ENCODE measurements at places on chromosomes 3 and 15.

- no peak for DNase-seq
These were observed 20.9 kb downstream of the PSTPIP1 start for GRCh38 chr15:77015646-77016320.

DNA sequence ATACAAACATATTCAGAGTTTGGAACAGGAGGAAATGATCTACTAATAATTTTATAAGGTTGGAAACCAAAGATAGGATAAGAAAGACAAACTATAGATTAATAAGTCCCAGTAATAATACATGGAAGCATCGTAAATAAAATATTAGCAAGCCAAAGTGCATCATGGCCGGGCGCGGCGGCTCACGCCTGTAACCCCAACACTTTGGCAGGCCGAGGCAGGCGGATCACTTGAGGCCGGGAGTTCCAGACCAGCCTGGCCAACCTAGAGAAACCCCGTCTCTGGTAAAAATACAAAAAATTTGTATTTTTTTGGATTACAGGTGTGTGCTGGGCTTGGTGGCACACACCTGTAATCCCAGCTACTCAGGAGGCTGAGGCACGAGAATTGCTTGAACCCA, 14.9 kb downstream of the MUC4 start:
- DNase-seq: no peak

GRCh38 chr3:113910966-113911365, 36.8 kb upstream of the ZDHHC23 start:
- no peak for DNase-seq

DNA sequence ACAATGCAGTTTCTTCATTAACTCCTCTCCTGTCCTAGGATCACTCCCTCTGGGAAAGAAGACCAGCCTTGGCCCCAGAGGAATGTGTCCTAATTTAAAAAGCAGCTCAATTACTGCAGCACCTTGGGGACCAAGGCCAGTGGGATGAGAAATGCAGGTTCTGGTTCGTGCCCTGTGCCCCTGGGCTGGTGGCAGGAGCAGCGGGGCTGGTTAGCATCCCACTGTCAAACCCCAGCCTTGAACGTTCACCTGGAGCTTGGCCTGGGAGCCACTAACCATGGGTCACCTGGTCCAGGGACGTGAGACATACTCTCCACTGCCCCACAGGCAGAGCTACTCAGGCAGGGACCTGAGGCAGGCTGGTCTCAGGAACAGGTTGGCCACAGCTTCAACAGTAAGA, 8.4 kb upstream of the RTP3 start:
- no peak for DNase-seq

DNA sequence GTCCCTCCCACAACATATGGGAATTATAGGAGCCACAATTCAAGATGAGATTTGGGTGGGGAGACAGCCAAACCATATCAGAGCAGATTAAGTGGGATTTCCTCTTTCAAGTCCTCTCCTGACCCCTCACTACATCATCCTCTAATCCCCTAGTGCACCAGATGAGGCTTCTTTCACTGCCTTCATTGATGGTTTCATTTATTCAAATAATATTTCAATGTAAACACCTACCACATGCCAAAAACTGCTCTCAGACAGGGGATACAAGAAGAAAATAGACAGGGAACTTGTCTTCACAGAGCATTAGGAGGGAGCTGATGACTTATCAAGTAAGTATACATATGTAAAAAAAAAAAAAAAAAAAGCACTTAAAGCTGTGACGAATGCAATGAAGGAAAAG, 180.2 kb downstream of the NTRK3 start:
- no peak for DNase-seq

GRCh38 chr3:3801494-3801841, 2.2 kb downstream of the LRRN1 start:
- DNase-seq: no peak

GRCh38 chr3:139301654-139302053, 42.2 kb upstream of the MRPS22 start:
- DNase-seq: no peak

GRCh38 chr15:56325186-56325585, 40.0 kb upstream of the TEX9 start:
- DNase-seq: no peak

DNA sequence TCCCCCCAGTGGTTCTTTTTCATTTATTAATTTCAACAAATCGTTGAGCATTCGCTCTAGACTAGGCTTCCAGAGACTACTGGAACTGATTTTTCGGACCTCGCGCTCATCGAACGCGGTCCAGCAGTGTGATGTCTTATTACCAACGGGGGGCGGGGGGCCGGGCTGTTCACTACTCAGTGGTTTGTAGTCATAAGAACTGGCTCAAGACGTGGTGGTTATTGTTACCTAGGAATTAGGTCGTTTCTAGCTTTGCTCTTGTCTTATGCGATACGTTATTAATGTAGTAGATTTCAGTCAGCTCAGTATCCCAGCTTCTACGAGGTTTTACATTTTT, 858 bp downstream of the RBM5 start:
- DNase-seq: no peak

- DNase-seq: no peak
These were observed 16.5 kb upstream of the VGLL4 start for GRCh38 chr3:11660242-11660641.

GRCh38 chr15:25439369-25439836, 579 bp upstream of the UBE3A start:
- DNase-seq: no peak

DNA sequence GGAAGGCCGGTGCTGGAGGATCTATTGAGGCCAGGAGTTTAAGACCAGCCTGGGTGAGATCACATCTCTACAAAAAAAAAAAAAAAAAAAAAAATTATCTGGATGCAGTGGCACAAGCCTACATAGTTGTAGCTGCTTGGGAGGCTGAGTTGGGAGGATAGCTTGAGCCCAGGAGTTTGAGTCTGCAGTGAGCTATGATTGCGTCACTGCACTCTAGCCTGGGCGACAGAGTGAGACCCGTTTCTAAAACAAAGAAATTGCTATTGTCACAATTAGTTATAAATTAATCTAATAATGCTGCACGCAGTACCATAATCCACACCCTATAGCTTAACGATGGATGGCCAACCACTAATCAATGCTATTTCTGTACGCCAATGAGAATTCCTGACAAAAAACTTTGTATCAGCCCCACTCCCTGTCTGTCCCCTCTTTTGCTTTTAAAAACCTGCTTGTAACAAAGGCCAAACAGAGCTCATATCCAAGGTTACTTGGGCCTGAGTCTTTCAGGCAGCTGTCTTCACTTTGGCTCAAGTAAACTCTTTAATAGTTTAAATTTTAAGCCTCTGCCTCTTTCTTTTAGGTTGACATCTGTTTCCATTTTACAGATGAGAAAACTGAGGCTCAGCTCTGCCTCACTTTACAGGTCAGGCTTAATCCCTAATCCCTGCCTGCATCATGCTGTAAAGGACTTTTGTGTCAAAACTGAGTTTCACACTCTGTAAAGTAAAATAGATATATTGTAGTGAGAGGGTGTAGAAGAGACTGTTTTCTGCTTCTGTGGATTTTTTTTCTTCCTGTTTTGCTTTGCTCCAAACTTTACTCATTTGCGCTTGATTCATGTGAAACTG, 10.9 kb downstream of the FLNB start:
- no peak for DNase-seq

DNA sequence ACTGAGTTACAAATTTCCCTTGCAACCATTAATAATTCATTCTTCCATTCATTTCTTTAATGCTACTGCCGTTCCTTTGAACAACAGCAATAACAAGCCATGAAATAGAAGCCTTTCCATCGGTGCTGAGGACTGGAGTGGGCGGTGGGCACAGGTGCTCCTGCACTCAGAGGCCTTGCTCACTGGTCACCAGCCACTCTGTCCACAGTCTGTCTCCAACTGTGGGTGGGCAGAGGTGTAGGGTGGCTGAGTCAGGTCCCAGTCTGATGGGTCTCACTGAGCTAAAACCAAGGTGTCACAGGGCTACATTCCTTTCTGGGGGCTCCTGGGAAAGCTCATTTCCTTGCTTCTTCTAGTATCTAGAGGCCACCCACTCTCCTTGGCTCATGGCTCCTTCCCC, 6.3 kb upstream of the FAM3D start:
- no peak for DNase-seq

DNA sequence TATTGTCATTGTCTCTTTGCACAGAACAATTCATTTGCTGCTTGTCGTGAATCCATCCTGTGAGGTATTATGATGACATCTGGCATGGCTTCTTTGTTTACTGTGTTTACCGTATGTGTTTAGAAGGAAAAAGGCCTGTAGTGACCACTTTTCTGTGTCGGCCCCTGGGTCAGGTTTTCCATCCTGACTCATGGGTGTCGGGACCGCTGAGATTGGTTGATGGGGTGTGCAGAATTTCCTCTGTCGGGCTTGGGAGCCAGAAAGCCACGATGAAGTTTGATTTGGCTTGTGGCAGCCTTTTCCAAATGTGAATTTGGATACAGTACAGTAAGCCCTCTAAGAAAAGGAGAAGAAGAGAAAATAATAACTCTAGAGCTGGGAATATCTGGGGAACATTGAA, 113.5 kb downstream of the FNDC3B start:
- no peak for DNase-seq

DNA sequence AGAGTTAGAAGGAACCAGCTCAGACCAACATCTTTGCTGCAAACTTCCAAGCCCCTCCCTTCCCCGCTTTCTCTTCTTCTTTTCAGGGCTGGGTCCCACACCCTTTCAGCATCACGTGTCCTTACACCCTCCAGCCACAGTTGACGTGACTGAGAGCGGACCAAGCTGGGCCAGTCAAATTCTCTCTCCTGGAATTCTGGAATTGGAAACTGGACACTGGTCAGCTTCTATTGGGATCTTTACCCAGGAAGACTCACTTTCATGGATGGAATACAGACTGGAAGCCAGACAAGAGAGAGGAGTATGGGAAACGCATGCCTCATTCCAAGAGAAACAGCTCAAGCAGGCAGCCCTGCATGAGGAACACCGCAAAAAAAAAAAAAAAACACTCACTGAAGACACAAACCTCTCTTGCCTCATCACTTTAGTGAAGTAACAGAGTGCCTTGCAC, 12.4 kb upstream of the TPM1 start:
- no peak for DNase-seq

- no peak for DNase-seq
These were observed 223.3 kb upstream of the TPRG1 start for GRCh38 chr3:188948281-188948996.

DNA sequence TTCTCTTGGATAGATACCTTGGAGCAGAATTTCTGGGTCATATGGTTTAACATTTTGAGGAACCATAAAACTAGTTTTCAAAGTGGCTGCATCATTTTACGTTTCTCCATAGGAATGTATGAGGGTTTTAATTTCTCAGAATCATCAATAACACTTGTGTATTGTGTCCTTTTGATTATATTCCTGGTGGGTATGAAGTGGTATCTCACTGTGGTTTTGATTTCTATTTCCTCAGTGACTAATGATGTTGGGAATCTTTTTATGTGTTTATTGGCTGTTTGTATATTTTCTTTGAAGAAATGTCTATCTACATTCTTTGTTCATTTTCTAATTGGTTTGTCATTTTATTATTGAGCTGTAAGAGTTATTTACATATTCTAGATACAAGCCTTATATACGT, 28.8 kb downstream of the CDIN1 start:
- DNase-seq: no peak

- DNase-seq: no peak
These were observed 47.5 kb upstream of the PPIB start for GRCh38 chr15:64210371-64210770.

- DNase-seq: peak; percentile 38
These were observed 92.7 kb downstream of the LRRC28 start for GRCh38 chr15:99343881-99344551.

- DNase-seq: no peak
These were observed 17.9 kb downstream of the VIPR1 start for GRCh38 chr3:42520336-42520735.

GRCh38 chr3:189353988-189354889, 182.5 kb downstream of the TPRG1 start:
- DNase-seq: no peak

DNA sequence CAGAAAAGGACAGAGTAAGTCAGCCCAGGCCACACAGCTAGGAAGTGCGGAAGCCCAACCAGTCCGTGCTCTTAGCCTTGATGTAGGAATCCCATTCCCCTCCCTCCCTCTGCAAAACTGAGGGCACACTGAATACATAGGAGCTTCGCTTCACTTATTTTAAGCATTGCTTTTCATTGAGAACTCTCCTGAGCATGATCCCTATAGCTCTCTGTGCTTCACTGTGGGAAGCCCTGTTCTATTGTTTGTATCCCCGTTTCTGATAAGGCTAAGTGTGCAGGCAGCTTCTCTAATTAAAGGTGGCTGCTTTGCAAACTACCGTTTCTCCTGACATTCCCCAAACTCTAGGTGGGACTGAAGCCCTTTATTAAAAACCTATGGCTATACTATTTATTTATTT, 29.9 kb downstream of the IL5RA start:
- DNase-seq: no peak

DNA sequence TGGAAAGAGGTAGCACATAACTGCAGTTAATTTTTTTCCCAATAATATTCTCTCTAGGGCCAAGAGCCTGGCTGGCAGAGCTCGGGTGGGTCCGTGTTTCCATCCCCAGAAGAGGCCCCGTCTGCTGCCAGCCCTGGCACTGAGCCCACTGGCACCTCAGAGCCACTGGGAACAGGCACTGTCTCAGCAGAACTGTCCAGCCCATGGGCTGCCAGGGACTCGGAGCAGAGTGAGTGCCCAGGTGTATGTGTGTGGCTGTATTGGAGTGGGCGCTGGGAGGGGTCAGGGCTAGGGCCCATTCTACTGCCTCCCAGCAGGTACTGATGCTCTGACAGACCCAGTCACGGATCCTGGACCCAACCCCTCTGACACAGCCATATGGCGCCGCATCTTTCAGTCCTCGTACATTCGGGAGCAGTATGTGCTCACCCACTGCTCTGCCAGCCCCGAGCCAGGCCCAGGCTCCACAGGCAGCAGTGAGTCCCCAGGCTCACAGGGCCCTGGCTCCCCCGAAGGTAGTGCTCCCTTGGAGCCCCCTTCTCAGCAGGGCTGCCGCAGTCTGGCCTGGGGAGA, 8.9 kb downstream of the VWA5B2 start:
- no peak for DNase-seq

GRCh38 chr3:56970461-56970879, 90.0 kb upstream of the SPATA12 start:
- no peak for DNase-seq

- DNase-seq: no peak
These were observed 180.9 kb upstream of the TBL1XR1 start for GRCh38 chr3:177378168-177378567.

GRCh38 chr3:84820906-84821305, 137.9 kb upstream of the CADM2 start:
- DNase-seq: no peak

- DNase-seq: no peak
These were observed 60.8 kb downstream of the ITGA11 start for GRCh38 chr15:68371160-68371559.

- no peak for DNase-seq
These were observed 3.9 kb upstream of the CXCR6 start for GRCh38 chr3:45939341-45939771.

GRCh38 chr15:66097151-66098021, 156.2 kb downstream of the MEGF11 start:
- DNase-seq: no peak

GRCh38 chr3:18758047-18758704, 333.0 kb upstream of the SATB1 start:
- DNase-seq: peak; percentile 90

- no peak for DNase-seq
These were observed 306.4 kb upstream of the ROPN1 start for GRCh38 chr3:124298301-124298700.

Data from CD4-positive, alpha-beta T cell (primary cell).